ENCODE measurements at places on chromosomes 5 and 9.

DNA sequence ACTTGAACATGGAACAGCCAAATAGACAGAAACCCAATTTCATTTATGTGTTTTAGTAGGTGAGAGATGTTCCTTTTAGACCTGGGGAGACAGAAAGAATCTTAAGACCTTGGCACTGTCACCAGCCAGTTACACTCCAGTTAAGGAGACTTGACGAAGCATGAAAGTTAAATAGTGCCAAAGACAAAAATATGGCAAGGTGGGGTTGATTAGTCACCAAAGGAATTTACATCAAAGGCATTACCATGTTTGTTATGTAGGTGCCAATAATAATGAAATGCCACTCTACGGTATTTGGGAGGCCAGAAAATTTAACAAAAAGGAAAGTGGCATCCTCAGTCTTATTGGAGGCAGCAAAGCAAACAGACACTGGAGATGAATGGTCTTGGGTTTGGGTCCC, 9.2 kb upstream of the IL12B start:
- DNase-seq, result no peak

GRCh38 chr9:69107771-69108170, 66.3 kb upstream of the TJP2 start:
- DNase-seq, result peak; percentile 91

- DNase-seq, result no peak
Observed at GRCh38 chr5:6649681-6650080, 16.4 kb downstream of the SRD5A1 start.

- DNase-seq, result no peak
Observed at GRCh38 chr5:59575648-59576445, 317.7 kb downstream of the PDE4D start.

DNA sequence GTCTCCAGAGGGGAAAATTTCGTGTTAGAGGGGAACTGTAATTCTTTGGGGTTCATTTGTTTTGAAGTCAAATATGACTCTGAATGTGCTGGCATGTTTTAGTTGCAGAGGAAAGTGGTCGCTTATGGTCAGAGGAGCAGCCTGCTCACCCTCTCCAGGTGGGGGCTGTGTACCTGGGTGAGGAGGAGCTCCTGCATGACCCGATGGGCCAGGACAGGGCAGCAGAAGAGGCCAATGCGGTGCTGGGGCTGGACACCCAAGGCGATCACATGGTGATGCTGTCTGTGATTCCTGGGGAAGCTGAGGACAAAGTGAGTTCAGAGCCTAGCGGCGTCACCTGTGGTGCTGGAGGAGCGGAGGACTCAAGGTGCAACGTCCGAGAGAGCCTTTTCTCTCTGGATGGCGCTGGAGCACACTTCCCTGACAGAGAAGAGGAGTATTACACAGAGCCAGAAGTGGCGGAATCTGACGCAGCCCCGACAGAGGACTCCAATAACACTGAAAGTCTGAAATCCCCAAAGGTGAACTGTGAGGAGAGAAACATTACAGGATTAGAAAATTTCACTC, 13.5 kb downstream of the TXNDC15 start:
- no peak for DNase-seq

DNA sequence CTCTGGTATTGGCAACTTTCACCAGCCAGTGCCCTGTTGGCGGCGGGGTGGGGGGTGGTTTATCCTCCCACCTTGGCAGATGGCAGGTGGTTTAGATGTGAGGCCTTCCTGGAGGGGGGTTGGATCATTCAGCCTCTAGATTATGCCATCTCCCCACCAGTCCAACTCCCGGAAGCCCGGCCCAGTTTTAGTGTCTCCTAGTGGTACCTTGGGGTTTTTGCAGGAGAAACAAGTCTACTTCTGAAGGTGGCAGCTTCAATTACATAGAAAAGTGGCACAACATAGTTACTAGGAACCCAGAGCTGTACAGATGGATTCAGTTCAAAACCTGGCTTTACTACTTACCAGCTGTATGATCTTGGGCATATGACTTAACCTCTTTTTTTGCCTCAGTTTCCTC, 11.3 kb downstream of the PRLR start:
- no peak for DNase-seq

- peak; percentile 74 for DNase-seq
Observed at GRCh38 chr5:151104795-151105194, 24.0 kb upstream of the TNIP1 start.

- DNase-seq, result no peak
Observed at GRCh38 chr9:105273731-105274130, 29.3 kb downstream of the SLC44A1 start.

DNA sequence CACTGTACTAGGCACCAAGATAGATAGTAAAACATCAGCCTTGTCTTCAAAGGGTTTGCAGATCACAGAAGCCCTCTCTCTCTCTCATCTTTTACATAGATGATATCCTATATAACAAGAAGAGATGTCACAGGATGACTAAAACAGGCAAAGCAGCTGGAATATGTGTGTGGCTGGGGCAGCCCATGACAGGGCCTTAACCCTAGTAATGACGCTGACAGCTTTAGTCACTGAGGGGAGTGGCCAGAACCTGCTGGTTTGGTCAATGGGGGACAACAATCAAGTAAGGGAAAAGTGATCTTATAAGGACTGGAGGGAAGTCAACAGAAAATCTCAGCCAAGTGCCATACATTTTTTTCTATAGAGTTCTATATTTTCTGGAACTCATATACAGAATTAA, 41.9 kb upstream of the RIC1 start:
- DNase-seq, result no peak

DNA sequence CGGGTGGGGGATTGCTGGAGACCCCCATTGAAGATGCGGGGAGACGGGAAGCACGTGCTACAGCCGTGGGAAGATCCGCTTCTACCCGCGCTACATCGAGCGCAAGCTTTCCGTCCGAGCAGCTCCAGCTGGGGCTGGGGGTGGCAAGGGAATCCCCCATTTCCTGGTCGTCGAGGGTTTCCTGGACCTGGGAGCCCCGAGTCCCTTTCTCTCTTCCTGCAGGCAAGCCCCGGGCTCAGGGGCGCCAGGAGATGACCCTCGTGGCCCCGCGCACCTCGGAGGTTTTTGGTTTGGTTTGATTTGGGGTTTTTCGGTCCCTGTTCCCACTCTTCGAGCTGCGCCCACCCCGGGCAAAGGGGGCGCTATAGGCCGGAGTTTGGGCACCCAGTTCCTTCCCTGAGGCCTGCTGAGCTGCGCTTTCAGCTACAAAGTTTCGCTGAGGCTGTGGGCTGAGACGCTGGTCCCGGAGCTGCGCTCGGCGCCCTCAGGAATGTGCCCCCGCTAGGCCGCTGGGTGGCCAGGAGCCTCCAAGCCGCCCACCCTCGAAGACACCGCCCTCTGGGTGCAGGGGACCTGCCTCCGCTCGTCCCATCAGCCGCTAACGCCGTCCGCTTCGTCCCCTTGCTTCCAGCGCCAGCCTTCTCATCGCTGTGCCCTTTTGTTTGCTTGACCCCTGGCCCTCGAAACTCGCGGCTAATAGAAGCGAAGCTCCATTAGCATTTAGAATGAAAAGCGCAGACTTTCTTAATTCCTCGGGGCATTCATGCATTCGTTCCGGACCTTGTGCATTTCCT, 2.9 kb downstream of the NR4A3 start:
- peak; percentile 30 for DNase-seq

DNA sequence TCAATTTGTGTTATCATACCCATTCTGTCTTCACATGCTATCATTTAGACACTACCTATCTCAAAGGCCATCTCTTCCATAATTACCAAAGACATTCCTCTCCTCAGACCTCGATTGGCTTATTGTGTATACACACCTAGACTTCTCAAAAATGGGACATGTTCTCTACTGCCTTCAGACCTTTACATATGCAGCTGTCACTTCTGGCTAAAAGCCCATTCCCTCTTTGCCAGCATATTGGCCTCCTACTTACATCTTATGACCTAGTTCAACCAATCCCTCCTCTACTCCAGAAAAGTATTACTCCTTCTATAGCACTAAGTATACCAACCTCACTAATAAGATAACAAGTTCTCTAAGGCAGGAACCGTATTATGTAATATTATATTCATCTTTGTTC, 84.4 kb downstream of the RAPGEF6 start:
- DNase-seq, result no peak

- DNase-seq, result no peak
Observed at GRCh38 chr5:140219068-140219991, 44.3 kb downstream of the CYSTM1 start.

DNA sequence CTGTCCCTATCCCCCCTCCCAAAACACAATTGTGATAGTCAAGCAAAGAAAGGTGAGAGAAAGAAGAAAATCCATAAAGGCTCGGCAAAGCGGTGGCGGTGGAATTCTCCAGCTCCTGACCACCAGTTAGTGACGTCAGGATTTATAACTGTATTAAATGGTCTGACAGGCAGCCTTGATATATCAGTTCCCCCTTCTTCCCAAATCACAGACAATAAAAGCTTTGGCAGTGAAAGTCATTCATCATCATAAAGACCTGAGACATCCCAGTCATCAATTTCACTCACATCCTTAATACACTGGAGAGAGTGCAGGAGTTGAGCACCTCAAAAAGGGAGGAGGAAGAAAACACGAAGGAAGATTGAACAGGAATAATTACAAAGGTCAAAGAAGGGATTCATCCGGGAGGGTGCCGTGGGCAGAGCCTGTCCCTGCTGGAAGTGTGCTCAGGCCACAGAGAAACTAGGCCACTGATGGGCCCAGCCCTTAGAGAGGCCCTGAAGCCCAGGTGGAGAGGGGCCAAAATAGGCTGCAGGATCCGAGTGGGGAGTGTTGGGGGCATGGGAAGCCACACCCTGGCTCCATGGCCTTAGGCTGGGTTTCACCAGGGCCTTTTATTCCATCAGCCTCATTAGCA, 131.9 kb downstream of the PAX5 start:
- no peak for DNase-seq
